Activated naive CD4-positive, alpha-beta T cell treated with anti-CD3 and anti-CD28 coated beads for 36 hours (primary cell): ENCODE measurements at places on chromosomes 12 and 14.

DNA sequence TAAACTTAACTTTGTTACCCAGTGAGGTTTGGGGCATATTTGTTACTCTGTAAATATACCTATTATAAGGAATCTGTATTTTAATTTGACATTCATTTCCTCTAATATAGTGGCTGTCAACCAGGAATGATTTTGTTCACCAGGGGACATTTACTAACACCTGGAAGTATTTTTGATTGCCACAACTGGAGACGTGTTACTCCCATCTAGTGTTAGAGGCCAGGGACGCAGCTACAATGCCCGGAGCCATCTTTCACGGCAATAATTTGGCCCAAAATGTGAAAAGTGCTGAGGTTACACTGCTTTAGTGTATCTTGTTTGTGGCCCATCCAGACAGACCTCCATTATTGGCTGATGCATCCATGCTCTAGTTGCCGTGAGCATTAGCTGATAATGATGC, 881.3 kb upstream of the ATXN7L3B start:
- H3K27me3 ChIP-seq: no peaks in the 10 kb centered on the region
- no peaks in the 10 kb centered on the region for H3K36me3 ChIP-seq
- DNase-seq: no peak
- H3K4me3 ChIP-seq: no peak overlapping the region

GRCh38 chr12:127485528-127485927, 781.4 kb upstream of the TMEM132C start:
- no peak overlapping the region for H3K4me3 ChIP-seq
- no peaks in the 10 kb centered on the region for H3K4me1 ChIP-seq
- H3K27ac ChIP-seq: no peak overlapping the region
- H3K36me3 ChIP-seq: no peaks in the 10 kb centered on the region
- peaks cover 2% of the 10 kb centered on the region for H3K27me3 ChIP-seq

DNA sequence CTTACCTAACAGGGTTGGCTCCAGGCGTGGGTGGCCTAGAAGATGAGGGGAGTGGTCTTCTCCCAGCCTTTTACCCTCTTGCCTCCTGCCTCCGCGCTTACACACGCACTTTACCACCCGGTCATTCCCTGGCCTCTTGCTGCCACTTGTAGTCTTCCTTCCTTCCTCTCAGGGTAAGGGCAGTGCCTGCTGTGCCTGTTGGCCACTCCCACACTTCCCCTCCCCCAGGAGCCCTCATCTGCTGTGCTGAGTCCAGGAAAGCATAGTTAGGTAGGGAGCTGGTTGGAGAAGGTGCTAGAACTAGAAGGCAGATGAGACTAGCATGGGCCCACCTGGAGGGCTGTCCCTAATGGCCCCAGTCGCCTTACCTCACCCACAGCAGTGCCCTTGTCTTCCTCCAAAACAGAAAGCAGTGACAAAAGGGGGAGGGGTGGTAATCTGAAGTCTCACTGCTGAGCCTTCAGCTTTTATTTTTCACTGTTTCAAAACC, 54.3 kb upstream of the SRSF5 start:
- H3K27me3 ChIP-seq: no peaks in the 10 kb centered on the region
- H3K4me1 ChIP-seq: peaks cover 46% of the 10 kb centered on the region
- no peak overlapping the region for H3K4me3 ChIP-seq
- H3K36me3 ChIP-seq: peaks cover 42% of the 10 kb centered on the region

- H3K4me3 ChIP-seq: no peak overlapping the region
- H3K27me3 ChIP-seq: no peaks in the 10 kb centered on the region
- H3K4me1 ChIP-seq: no peaks in the 10 kb centered on the region
Measured at GRCh38 chr12:24116548-24116947, 167.1 kb upstream of the SOX5 start.

DNA sequence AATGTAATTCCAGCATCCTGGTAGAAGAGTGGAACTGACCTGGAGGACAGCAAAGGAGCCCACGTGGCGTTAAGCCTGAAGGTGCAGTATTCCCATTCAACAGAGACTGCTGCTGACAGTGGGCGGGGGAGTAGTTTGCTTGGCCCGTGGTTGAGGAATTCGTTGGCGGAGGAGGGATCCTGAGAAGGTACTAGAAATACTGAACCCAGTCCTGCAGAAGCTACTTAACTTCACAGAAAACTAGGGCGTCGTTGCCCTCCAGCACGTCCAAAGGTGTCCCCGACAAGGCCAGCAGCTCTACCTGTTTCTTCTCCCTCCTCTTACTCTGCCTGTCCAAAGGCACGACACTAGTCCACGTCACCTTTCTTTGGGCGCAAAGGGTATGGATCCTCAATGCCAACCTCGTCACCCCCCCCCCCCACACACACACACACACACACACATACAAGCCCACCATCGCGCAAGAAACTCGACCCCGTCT, 303 bp downstream of the PUS7L start:
- H3K36me3 ChIP-seq: peaks cover 39% of the 10 kb centered on the region
- H3K4me3 ChIP-seq: peak overlapping the region; percentile 97
- no peaks in the 10 kb centered on the region for H3K27me3 ChIP-seq
- DNase-seq: peak; percentile 42
- peaks cover 59% of the 10 kb centered on the region for H3K4me1 ChIP-seq

GRCh38 chr14:66038212-66038611, 448.0 kb upstream of the CCDC196 start:
- no peak overlapping the region for H3K4me3 ChIP-seq
- no peaks in the 10 kb centered on the region for H3K4me1 ChIP-seq
- H3K27ac ChIP-seq: no peak overlapping the region
- H3K36me3 ChIP-seq: no peaks in the 10 kb centered on the region
- no peak for DNase-seq

- DNase-seq: no peak
- no peaks in the 10 kb centered on the region for H3K36me3 ChIP-seq
- H3K4me1 ChIP-seq: peaks cover 50% of the 10 kb centered on the region
Measured at GRCh38 chr14:65840118-65840751, 427.7 kb downstream of the FUT8 start.

DNA sequence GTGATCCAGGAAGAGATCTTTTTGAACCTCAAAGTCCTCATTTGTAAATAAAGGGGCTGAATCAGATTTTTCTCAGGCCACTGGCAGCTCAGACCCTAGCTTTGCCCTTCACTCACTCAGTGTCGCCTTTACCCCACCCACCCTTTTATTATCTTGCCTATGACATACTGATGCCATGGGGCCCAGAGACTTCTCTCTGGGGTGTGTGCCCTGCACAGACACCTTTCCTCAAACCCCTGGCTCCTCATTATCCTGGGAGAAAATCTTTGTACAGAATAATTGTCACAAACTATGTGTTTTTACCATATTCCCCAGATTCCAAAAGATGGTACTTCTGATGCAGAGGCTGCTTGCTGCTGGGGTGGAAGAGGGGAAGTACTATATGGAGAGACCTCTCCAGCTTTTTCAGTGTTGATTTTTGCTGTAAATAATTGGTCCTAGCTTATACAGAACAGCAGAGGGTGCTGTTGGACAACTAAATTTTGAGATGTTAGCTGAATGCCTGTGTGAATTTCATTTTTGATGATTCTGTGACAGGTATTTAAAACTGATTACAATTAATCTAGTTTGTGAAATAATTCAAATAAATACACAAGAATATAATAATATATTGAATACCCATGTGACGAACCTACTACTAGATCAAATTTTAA, 53.9 kb upstream of the DCD start:
- no peak for DNase-seq
- no peaks in the 10 kb centered on the region for H3K27me3 ChIP-seq
- no peak overlapping the region for H3K27ac ChIP-seq
- H3K4me3 ChIP-seq: no peak overlapping the region
- H3K4me1 ChIP-seq: no peaks in the 10 kb centered on the region

- no peak overlapping the region for H3K27ac ChIP-seq
- peak; percentile 53 for DNase-seq
- no peaks in the 10 kb centered on the region for H3K36me3 ChIP-seq
- peaks cover 56% of the 10 kb centered on the region for H3K27me3 ChIP-seq
- peaks cover 16% of the 10 kb centered on the region for H3K4me1 ChIP-seq
- peak overlapping the region; percentile 50 for H3K4me3 ChIP-seq
Measured at GRCh38 chr12:49296836-49297694, 2.1 kb downstream of the PRPH start.

GRCh38 chr14:82657186-82657675, 1123.6 kb upstream of the SEL1L start:
- DNase-seq: no peak
- H3K27ac ChIP-seq: no peak overlapping the region
- no peaks in the 10 kb centered on the region for H3K4me1 ChIP-seq
- H3K36me3 ChIP-seq: no peaks in the 10 kb centered on the region
- no peaks in the 10 kb centered on the region for H3K27me3 ChIP-seq

GRCh38 chr12:102970780-102971179, 13.3 kb downstream of the ASCL1 start:
- DNase-seq: no peak
- H3K4me1 ChIP-seq: peaks cover under 1% of the 10 kb centered on the region
- H3K27ac ChIP-seq: no peak overlapping the region
- H3K4me3 ChIP-seq: no peak overlapping the region

- no peaks in the 10 kb centered on the region for H3K27me3 ChIP-seq
- H3K36me3 ChIP-seq: no peaks in the 10 kb centered on the region
Measured at GRCh38 chr12:49672301-49673217, 34.6 kb downstream of the FMNL3 start.

- no peak for DNase-seq
- no peaks in the 10 kb centered on the region for H3K4me1 ChIP-seq
- no peak overlapping the region for H3K4me3 ChIP-seq
- no peak overlapping the region for H3K27ac ChIP-seq
Measured at GRCh38 chr12:39426636-39427240, 16.2 kb downstream of the KIF21A start.

- H3K4me1 ChIP-seq: peaks cover 7% of the 10 kb centered on the region
- H3K27me3 ChIP-seq: no peaks in the 10 kb centered on the region
- H3K36me3 ChIP-seq: no peaks in the 10 kb centered on the region
- H3K27ac ChIP-seq: no peak overlapping the region
Measured at GRCh38 chr14:38143659-38144505, 63.8 kb upstream of the SSTR1 start.

- DNase-seq: peak; percentile 53
- peaks cover 87% of the 10 kb centered on the region for H3K4me1 ChIP-seq
- H3K36me3 ChIP-seq: no peaks in the 10 kb centered on the region
- no peaks in the 10 kb centered on the region for H3K27me3 ChIP-seq
Measured at GRCh38 chr14:91872517-91873470, 5.5 kb upstream of the TC2N start.

DNA sequence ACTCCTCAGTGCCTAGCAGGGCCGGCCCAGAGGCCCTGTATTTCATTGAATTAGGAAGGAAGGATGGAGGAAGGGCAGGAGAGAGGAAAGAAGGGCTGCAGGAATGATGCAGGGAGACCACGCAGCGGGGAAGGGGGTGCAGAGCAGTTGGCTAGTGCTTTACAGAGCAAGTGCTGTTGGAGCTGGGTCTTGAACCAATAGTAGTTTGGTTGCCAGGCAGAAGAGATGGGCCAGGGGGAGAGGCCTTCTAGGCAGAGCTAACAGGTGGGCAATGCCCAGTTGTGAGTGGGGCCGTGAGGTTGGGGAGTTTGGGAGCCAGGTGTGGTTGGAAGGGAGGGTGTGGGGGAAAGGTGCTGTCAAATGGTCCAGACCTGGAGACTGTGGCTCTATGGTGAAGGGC, 39.1 kb upstream of the SRSF5 start:
- no peak overlapping the region for H3K4me3 ChIP-seq
- no peak overlapping the region for H3K27ac ChIP-seq
- peaks cover 12% of the 10 kb centered on the region for H3K4me1 ChIP-seq
- peaks cover 4% of the 10 kb centered on the region for H3K27me3 ChIP-seq
- no peaks in the 10 kb centered on the region for H3K36me3 ChIP-seq

GRCh38 chr14:88312257-88312656, 10.8 kb downstream of the KCNK10 start:
- H3K4me1 ChIP-seq: no peaks in the 10 kb centered on the region
- H3K27ac ChIP-seq: no peak overlapping the region
- no peaks in the 10 kb centered on the region for H3K36me3 ChIP-seq
- H3K27me3 ChIP-seq: peaks cover 2% of the 10 kb centered on the region

GRCh38 chr14:100715332-100715731, 11.4 kb upstream of the DLK1 start:
- H3K36me3 ChIP-seq: no peaks in the 10 kb centered on the region
- no peak overlapping the region for H3K4me3 ChIP-seq
- no peak for DNase-seq
- H3K4me1 ChIP-seq: no peaks in the 10 kb centered on the region
- H3K27me3 ChIP-seq: peaks cover 35% of the 10 kb centered on the region
- no peak overlapping the region for H3K27ac ChIP-seq

DNA sequence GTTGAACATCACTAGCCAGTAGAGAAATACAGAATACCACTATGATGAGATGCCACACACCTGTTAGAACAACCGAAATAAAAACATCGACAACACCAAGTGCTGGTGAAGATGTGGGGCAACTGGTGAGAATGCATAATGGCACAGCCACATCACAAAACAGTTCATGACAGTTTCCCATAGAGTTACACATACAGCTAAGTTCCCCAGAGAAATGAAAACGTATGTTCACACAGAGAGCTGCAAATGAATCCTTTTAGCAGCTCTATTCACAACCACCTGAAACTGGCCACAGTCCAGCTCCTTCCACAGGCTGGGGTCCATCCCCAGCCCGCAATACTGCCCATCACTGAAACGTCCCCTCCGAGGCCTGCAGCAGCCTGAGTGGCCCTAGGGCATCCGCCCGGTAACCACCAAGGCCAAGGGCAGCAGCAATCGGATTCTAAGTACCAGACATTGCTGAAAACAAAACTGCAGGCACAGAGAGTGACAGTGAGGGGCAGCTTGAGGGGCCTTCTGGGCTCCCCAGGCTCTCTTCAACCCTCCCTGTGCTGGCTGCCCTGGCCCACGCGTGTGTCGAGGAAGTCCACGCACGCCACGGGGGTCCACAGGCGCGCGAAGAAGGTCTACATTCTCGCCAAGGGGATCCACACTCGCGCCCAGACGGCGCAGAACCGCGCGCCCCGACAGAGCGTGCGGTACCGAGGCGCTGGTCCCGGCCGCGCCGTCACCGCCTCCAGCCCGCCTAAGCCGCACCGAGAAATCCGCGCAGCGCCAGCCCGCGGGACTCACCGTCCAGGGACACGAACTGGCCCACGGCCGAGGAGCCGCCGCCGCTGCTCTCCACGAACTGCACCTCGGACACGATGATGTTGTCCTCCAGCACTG, 903 bp downstream of the BRF1 start:
- H3K27ac ChIP-seq: peak overlapping the region; percentile 59
- H3K4me1 ChIP-seq: peaks cover 29% of the 10 kb centered on the region
- peak overlapping the region; percentile 77 for H3K4me3 ChIP-seq
- peaks cover 6% of the 10 kb centered on the region for H3K36me3 ChIP-seq
- DNase-seq: peak; percentile 34

- DNase-seq: no peak
- peaks cover 6% of the 10 kb centered on the region for H3K4me1 ChIP-seq
- H3K27ac ChIP-seq: no peak overlapping the region
- no peaks in the 10 kb centered on the region for H3K27me3 ChIP-seq
- no peak overlapping the region for H3K4me3 ChIP-seq
Measured at GRCh38 chr12:28486521-28486920, 296.3 kb downstream of the CCDC91 start.

- peak; percentile 25 for DNase-seq
- no peaks in the 10 kb centered on the region for H3K36me3 ChIP-seq
- H3K4me1 ChIP-seq: peaks cover 81% of the 10 kb centered on the region
- H3K4me3 ChIP-seq: no peak overlapping the region
- H3K27me3 ChIP-seq: no peaks in the 10 kb centered on the region
Measured at GRCh38 chr14:98010784-98011183, 1213.6 kb downstream of the VRK1 start.

GRCh38 chr14:93369713-93370266, 22.8 kb downstream of the COX8C start:
- H3K36me3 ChIP-seq: no peaks in the 10 kb centered on the region
- H3K27me3 ChIP-seq: peaks cover 6% of the 10 kb centered on the region
- H3K4me1 ChIP-seq: no peaks in the 10 kb centered on the region
- DNase-seq: no peak
- H3K4me3 ChIP-seq: no peak overlapping the region
- H3K27ac ChIP-seq: no peak overlapping the region
